ENCODE measurements at places on chromosomes 2 and 18.

GRCh38 chr2:103809415-103809814 is 1044.5 kb upstream of the POU3F3 start:
- peak; percentile 14 for DNase-seq

- DNase-seq: no peak
These were observed 9.5 kb downstream of the NFATC1 start for GRCh38 chr18:79405019-79405780.

DNA sequence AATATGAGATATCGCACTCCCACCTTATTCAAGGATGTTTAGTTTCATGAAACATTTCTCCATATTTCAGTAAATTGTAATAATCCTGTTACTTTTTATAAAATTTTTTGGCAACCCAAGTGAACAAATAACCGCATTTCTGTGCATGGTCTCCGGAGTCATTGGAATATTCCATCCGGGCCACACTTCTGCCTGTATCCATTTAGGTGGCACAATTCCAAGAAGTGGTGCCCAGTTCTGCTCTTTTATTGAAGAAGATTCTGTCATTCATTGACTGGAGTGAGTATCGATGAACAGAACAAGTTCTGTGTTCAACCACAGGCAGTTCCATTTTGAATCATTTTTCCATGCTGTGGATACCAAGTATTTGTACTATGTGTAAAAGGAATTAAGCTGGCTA is 26.6 kb upstream of the ICOS start:
- DNase-seq: peak; percentile 16

DNA sequence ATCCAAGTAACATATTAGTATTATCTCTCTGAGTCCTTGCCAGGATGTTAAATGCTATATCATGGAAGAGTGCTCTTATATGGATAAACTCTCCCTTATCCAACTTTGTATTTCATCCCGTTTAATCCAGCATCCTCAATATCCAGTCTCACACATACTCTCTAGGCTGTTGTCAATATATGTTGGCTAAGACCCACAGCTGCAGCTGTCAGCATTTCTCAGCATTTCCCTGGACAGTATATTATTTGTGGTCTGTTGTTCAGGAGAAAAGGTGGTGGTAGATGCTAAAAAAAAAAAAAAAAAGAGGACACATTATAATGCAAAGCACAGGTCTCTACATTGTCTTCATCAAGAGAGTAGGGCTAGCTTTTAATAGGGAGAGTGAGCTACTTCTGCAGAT is 1368.0 kb upstream of the ZEB2 start:
- DNase-seq: no peak

DNA sequence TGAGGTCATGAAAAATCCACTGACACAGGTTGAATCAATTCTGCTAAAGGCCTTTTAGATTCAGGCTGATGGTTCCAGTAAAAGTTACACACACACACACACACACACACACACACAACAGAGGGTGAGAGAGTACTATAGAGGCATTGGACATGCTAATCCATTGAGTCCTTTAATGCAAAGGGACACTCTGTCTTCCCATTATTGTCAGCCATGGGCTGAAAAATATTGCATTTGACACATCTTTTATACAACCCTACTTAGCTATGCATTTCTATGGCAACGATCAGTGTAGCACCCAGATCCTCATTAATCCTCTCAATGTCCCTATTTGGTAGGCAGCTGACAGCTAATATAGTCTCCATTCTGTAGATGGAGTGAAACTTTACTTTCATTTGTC is 440.8 kb upstream of the RGPD4 start:
- no peak for DNase-seq

- no peak for DNase-seq
These were observed 446.4 kb downstream of the EPHA4 start for GRCh38 chr2:221125691-221126090.
